CD4-positive, alpha-beta T cell (primary cell): ENCODE measurements at places on chromosomes 1 and 21.

DNA sequence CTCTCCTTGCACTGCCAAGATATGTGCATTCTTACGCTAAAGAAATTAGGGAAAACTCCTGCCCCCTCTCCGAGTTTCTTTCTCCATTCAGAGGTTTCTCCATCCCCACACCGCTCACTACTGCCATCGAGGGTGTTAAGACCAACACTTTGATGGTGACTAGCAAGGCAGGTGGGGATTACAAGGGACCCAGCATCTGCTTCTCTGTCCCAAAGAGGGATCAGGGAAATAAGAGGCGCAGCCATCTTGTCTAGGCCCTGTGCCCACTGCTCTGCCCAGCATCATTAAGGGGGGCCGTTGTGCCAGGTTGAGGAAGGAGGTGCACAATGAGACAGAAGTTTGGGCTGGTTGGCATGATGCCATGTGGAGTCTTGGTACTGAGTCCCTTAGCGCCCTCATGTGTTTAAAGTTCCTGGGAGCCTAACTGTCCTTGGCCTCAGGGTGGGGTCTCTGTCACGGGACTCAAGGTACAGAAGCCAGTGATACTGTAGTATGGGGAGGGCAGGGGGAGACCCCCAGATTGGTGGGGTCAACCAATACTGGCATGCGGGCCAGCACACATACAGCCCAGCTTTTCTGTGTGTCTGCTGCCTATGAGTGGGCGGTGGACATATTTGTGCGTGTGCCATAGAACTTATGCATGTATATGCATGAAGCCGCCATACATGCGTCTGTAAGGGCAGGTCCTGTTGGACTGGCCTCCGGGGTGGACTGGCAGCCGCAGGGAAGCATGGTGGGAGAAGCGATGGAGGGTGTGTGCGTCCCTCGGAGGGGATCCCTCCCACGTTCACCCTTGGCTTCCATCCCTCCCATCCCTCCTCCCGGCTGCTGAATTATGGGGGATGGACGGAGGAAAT lies 5.5 kb downstream of the EFNA3 start:
- DNase-seq = no peak

DNA sequence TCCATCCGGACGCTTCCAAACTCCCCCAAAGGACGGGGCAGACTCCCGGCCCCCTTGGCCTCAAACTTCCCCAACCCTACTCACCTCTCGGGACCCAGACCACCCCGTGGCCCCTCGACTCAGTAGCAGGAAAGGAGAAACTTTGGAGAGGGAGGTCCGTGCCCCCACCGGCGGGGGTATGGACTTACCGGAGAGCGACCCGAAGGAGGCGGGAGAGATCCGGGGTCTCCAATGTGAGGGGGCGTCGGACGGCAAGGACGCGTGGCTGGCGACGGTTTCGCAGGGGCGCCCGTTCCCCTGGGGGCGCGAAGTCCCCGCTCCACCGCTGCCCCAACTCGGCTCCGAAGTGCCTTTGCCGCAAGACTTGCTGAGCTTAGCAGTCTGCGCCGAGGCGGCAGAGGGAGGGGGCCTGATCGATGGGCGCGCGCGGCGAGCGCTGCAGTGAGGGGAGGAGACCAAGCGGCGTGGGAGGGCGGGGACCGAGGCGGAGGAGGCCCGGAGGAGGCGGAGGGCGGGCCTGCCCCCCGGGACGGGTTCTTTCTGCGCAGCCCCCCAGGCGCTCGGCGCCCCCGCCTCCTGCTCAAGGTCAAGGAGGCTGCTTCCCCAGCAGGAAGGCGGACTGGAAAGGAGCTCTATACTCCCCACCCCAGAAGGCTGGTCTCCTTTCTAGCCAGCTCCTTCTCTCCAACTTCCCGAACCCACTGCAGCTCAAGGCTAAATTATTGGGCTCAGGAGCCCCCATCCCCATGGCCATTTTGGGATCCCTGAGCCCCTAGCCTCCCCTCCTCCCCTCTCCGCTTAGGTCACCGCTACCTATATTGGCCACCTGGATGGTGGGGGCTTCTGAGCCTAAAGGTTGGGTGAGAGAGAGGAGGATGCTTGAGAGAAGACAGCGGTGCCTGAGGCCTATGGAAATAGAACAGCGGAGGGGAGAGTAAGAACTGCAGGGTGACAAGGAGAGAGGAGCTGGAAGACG lies at the start of gene SYT2:
Gene SYT2 (minus strand): TSS at position 385 of the 976 bp plus-strand sequence. CDS start 104,682 bp downstream, outside the sequence.
- DNase-seq = no peak

DNA sequence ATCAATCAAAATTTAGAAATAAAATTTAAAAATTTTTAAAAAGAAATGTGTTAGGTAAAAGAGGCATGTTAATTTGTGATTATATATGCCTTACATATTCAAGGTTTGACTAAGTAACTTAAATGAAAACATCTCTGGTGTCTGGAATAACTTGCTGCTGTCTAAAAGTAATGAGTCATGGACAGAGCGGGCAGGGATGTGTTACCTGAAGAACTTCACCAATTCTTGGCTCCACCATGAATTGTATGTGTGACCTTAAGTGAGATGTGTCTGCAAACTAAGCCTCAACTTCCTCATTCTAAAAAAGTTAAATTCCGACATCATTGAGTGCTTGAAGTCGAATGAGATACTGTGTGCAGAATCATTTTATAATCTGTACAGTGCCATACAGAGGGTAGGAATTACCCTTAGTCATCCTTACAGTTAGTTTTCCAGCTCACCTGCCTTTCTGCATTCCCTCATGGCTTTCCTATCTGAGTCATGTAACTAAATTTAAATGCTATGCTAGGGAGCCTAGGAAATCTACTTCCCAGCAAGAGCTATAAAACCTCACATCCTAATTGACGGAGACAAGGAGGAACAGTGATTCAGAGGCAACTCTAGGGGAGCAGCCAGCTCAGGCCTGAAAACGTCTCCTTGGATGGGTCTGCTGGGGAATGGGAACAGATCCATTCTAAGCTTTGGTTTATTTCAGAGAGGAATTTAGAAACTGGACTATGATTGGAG lies 100.7 kb upstream of the TSPAN2 start:
- no peak for DNase-seq

DNA sequence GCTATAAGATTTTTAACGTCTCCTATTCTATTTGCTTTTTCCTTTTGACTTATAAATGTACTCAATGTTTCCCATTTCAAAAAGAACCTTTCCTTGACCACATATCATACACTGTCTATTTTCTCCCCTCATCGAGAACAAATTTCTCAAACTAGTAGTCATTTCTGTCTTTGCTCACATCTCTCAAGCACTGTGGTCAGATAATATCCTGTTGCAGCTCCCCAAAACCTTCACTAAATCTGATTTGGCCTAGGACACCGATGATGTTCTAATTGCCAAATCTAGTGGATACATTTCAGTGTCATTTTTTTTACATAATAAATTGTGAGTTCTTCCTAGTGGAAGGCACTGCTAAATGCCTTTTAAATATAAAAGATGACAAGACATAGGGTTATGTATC lies 19.4 kb downstream of the CXADR start:
- DNase-seq = no peak

DNA sequence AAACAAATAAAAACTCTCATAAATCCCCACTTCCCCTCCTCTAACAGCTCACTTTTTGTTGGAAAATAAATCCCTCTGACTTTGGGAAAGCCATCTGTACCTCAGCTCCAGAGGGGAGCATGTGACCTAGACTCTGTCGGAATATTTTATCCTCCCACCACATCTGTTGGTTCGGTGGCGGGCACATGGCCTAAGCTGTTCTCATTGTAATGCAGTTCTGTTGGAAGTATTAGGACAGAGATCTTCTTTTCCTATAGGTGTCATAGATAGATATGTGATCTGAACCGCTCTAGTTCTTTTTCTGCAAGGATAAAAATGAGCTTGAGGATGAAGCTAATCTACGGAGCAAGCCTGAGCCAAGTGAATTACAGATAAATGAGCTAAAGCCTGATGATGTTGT lies 50.5 kb upstream of the EPS8L3 start:
- no peak for DNase-seq

- DNase-seq = no peak
These were observed 1287.4 kb upstream of the B3GALT2 start for GRCh38 chr1:194473766-194474165.
